ENCODE measurements at places on chromosomes 3 and 15. TPM values are rescaled to one million over a fixed set of nuclear protein-coding genes. Genes with fewer than 3 reads are reported as not detected.

CD86 gene
- not detected for polyA plus RNA-seq

SLC51B gene
- not detected for polyA plus RNA-seq

RBMS3 gene
- 14.5 TPM for polyA plus RNA-seq

DPPA2 gene
- not detected for polyA plus RNA-seq

Measured in BJ (cell line).